ENCODE measurements at places on chromosomes 1 and 21.

DNA sequence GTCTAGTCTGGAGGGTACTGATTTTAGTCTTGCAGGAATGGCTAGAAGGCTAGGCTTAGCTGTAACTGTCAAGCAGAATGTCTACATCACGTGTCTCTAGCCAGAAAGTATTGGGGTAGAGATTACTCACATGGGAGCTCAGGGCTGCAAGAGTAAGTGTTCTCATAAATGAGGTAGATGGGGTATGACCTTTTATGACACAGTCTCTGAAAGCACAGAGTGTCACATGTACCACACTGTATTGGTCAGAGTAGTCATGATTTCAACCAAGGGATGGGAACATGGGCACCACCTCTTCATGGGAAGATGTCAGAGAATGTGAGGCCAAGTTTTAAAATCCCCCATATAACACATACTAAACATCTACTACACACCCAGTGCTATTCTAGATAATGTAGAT is 2.9 kb downstream of the FYB2 start:
- no peak for DNase-seq

DNA sequence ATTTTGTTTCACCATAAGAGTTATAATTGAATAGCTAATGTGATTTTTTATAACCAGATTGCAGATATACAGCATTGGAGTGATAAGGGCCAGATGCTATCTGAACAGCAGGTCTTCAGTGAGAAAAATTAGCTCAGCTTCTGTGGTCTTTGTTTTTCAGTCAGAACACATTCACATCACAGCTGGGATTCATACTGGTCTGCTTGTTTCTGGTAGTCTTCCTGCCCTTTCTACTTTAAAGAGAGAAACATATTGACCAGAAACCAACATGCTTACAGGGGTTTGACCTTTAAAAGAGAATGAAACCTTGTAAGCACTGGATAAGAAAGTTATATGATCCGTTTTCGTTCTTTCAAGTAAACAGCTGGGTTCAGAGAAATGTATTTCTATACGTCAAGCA is 213.7 kb upstream of the TMPRSS15 start:
- DNase-seq: no peak

- DNase-seq: no peak
Measured at GRCh38 chr1:36093226-36093625, 4.5 kb downstream of the ADPRS start.

GRCh38 chr1:203506858-203507626 is 13.1 kb downstream of the OPTC start:
- no peak for DNase-seq

- no peak for DNase-seq
Measured at GRCh38 chr21:36463991-36464390, 15.9 kb downstream of the CLDN14 start.

- no peak for DNase-seq
Measured at GRCh38 chr1:88648706-88649105, 35.4 kb upstream of the PKN2 start.

GRCh38 chr1:176149939-176150807 is 56.9 kb downstream of the COP1 start:
- DNase-seq: no peak

DNA sequence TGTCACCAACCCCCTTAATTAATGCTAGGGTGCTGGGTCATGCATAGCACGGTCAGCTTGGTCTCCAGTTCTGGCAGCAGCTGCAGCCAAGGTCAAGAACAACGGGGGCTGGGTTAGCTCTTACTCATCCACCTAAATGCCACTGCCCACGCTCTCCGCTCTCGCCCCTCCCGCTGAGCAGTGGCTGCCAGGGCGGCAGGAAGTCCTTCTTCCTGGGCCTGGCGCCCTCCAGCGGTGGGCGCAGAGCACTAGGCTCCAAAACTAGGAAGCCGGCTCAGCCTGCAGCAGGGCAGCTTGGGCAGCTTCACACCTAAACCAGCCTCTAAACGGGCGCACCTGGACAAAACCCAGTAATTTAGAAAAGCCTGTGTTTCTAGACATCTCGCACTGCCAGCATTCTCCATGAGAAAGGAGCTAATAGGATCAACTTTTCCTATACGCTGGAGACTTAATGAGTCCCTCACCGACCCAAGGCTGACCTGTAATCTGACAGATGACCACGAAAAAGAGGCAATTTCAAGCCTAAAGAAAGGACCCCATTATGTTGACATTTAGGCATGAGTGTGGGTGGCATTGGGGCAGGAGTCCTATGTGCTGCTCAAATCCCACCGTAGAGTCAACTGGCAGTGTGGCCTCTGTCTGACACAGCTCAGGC is 78.4 kb upstream of the LRRN2 start:
- peak; percentile 67 for DNase-seq

DNA sequence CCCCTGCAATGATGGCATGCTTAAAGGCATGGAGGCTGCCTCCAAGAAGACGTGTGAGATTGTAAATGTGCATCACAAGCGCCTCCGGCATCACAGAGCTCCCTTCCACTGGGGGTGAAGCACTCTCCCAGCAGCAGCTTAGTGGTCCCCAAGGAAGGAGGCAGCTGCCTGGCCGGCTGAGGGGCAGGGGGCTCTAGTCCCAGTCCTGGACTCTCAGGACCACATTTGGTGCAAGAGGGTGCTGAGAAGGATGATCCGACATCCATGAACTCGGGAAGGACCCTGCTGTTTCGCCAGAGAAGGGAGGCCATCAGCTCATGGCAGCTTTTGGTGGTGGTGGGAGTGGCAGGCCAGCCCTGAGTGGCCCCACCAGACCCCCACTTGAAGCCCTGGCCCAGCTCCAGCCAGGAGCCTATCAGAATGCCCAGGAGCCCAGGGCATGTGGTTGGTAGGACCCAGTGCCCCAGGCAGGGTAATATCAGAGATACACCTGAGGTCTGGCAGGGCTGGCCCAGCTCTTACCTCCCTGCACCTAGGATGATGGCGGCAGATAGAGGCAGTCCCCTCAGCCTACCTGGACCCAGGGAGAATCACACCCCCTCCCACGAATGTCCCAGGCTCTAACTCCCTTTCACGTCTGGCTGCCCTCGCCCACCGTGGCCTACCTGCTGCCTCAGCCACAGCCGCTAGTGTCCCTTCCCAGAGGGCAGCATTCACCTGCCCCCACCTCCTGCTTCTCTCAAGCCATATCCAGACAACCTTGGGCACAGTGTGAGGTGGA is 2.4 kb upstream of the WNT9A start:
- no peak for DNase-seq
